Activated CD8-positive, alpha-beta memory T cell treated with anti-CD3 and anti-CD28 coated beads for 1 hour (primary cell): ENCODE measurements at places on chromosomes 4 and X.

- no peak for DNase-seq
These were observed 232.5 kb upstream of the NDST3 start for GRCh38 chr4:117801756-117802155.

DNA sequence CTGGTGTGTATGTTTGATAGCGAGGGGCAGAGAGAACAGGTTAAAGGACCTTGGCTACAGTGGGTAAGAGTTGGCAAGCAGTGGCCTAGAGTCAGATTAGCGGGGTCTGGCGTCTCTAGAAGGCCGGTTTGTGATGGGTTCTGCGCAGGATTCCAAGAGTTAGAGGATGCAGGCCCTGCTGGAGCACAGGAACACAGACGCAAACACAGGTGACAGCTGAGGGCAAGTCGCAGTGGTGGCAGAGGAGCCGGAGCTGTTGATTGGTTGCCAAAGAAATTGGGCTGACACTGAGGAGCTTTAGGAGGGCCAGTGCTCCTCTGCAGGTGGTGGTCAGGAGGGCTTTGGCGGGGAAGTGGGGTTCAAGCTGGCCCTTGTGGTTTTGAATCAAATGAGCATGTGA, 3.8 kb downstream of the TADA2B start:
- no peak for DNase-seq

DNA sequence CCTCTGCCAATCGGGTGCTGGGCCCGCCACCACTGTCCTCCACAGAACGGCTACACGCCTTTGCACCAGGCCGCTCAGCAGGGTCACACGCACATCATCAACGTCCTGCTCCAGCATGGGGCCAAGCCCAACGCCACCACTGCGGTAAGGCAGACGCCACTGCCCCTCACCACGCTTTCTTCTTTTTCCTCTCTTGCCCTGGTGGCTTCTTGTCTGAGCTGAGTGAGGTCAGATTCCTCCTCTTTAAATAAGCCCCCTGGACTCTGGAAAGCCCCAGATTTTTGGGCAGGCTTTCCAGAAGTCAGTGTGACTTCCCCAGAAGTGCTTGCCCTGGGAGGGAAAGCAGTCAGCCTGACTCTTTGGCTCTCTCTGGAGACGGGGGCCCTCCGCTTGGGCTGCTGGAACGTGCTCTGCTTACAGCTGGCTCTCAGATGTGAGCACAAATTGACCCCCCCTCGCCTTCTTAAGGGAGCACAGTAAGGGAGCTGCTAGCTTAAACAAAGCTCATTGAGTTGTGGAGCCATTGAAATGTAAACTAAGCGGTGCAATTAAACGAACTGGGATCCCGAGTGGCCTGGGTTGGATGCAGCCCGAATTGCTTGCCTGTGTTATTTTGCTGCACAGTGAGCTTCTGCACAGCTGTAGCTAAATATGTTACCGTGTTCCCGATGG, 243.1 kb downstream of the ANK2 start:
- no peak for DNase-seq

DNA sequence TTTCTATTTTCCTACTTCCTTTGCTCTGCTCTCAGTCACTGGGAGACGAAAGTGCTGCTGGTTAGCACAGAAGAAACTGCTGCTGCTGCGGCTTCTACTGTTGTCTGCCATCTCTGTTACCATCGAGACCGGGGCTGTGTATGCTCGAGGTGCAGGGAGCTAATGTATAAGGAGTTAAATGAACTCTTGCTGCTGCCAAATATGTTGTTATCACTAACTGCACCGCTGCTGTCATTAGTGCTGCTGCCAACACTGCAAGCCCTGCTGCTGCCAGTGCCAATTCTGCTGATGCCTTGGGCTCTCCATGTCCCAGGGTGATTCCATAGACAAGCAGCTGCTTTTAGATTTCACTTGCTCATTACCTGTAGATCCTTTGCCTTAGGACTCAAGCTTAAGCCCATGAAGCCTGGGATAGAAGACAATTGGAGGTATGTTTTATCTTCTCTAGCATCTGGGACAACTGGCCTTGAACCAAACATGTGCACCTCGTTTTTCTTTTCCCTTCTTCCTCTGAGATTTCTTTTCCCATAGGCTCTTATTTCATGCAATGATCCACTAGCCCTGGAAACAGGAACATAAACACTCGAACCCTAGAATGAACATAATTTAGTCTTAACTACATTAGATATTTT, 107.8 kb downstream of the CCSER1 start:
- DNase-seq: no peak

- no peak for DNase-seq
These were observed 39.1 kb upstream of the NSUN7 start for GRCh38 chr4:40710484-40711254.

GRCh38 chr4:48137846-48138245, 3.8 kb upstream of the TXK start:
- no peak for DNase-seq

- DNase-seq: no peak
These were observed 274.5 kb upstream of the FMR1 start for GRCh38 chrX:147637190-147637589.
